ENCODE measurements at places on chromosomes 7 and 10.
A peak's percentile ranks its signal among the peaks of the same experiment; 100 is the strongest.

DNA sequence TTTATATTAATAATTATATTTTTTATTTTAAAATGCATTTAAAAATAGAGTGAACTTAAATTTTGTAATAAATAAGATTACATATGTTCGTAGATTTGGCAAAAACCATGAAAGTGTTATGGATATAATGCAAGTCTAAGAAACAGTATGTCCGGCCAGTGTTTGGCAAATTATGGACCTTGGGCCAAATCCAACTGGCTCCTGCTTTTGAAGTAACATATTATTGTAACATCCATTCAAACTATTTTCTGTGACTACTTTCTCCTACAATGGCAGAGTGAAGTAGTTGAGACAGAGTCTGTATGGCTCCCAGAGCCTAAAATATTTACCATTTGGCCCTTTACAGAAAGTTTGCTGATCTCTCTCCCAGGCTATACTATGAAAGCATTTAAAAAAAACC lies 38.9 kb downstream of the TMEM229A start:
- no peak for DNase-seq

DNA sequence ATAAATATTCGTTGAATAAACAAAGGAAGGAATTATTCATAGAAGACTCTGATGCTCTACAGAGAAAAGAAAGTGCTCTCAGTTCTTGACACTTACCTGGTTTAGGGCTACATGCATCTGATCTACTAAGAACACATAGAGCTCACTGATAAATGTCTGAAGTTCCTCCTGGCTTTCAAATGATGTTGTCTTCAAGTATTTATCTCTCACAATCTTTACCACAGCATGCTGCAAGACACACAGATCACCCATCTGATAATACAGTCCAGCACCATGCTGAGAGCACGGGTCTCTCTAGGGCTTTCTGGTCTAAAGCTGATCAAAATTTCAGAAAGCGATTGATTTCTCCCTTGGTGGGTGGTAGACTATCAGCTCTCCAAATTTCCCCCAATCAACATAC lies 44.5 kb upstream of the MRPS16 start:
- no peak for DNase-seq

- no peak for DNase-seq
Observed at GRCh38 chr7:844514-844913, 12.2 kb downstream of the SUN1 start.

- no peak for DNase-seq
Observed at GRCh38 chr7:39051707-39052106, 74.0 kb downstream of the POU6F2 start.

- DNase-seq = peak; percentile 9
Observed at GRCh38 chr10:42428534-42428933, 209.8 kb downstream of the ZNF33B start.

- no peak for DNase-seq
Observed at GRCh38 chr10:124820121-124820520, 18.5 kb downstream of the ABRAXAS2 start.
